A172 (cell line): ENCODE measurements at places on chromosomes 6 and 20. TPM values are rescaled to one million over a fixed set of nuclear protein-coding genes. Genes with fewer than 3 reads are reported as not detected.
A peak's percentile ranks its signal among the peaks of the same experiment; 100 is the strongest.

The AGER gene
- total RNA-seq = 0.60 and 2.2 TPM in 2 replicates

GRCh38 chr6:134060491-134061106, 8.2 kb upstream of the SLC2A12 start:
- DNase-seq = peak; percentile 82

DNA sequence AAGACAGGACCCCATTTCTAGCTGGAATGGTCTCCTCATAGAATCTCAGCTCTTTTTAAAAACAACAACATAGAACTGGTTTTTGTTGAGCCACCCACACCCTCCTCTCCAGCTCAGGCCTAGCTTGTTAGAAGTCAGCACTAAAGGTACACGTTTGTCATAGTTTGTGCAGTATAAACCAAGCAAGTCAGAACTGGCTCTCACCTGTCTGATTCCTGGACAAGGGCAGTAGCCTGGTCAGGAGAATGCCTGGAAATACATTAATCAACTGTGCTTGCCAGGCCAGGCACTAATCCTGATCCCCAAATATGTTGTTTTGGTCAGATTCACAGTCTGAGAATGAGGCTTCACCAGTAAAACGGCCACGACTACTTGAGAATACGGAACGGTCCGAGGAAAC, 296.7 kb downstream of the ZFAND3 start:
- no peak for DNase-seq

DNA sequence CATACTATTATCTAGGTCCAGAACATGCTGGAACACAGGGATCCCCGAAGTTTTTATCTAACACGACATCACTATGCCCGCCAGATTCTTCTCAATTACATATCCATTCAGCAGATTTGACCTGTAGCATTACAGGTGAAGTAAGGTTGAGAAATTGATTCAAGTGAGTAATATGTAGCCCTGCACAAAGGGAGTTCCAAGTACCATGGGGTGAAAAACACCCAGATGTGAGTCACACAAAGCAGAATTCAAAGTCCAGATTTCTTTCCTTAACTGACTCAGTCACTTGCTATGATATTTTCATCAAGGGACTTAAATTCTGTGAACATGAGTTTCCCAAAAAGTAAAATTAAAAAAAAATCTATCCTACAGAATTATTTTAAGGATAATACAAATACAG, 655.4 kb upstream of the PTCHD4 start:
- DNase-seq = peak; percentile 51

The TDP2 gene
- total RNA-seq = 32.8 and 35.7 TPM in 2 replicates

DNA sequence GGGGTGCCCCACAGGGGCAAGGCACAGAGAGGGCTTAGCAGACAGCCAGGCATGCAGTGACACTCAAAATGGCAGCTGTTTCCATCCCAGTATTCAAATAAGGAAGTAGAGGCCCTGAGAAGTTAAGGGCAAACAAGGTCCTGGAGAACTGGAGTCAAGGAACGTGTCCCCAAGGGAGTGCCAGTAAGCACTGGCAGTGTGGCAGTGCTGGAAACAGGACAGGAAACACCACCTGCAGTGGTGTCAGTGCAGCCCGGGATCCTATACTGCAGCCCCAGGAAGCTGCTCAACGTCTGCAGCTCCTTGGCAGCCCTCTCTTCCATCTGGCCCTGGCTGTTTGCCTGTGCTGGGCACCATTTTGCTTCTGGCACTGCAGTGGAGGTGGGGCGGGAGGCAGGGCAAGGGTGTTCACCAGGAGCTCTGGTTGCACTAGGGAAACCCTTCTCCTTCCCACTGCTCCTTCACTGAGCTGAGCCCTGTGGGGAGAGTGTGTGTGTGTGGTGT, 56.3 kb downstream of the EDN3 start:
- DNase-seq = no peak

The UST gene
- 2.4 and 2.6 TPM in 2 replicates for total RNA-seq

The C6orf52 gene
- 15.2 and 16.5 TPM in 2 replicates for total RNA-seq

DNA sequence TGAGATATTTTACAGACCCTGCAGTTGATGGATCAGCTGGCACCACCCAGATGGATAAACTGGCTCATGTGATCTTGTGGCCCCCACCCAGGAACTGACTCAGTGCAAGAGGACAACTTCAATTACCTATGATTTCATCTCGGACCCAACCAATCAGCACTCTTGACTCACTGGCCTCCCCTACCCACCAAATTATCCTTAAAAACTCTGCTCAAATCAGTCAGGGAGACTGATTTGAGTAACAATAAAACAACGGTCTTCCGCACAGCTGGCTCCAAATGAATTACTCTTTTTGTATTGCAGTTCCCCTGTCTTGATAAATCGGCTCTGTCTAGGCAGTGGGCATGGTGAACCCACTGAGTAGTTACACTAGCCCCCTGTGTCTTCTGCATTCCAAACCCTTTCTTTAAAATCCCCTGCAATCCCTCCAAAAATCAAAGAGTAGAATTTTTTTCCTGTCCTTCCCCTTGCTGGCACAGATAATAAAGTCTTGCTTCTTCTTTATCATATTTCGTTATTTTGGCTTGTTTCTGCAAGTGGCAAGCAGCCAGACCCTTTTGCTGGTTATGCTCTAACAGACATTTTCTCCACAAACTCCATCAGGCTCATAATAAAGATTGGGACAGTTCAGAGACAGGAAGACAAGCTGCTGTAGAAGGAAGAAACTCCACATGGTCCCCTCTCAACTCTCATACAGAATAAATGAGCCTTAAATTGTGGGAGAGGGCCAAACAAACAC, 48.3 kb downstream of the OR2B6 start:
- peak; percentile 27 for DNase-seq

GRCh38 chr6:136365776-136366354, 76.2 kb upstream of the BCLAF1 start:
- DNase-seq = no peak

DNA sequence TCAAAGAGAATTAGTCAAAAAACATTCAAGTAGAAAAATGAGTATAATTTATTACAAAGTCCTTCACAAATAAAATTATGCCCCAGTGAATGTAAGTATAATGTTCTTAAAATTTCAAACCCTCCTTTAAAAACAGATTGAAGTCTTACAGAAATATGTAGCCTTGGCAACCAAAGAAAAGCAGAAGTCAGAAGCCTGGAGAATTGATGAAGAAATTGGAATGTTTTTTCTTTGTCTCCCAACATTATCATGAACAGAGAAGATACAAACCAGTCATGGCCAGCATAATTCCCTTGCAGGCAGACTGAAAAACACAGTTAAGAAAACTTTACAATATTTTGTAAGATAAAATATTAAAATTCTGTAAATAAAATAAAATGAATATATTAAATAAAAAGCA, 221.9 kb downstream of the TBC1D32 start:
- no peak for DNase-seq

GRCh38 chr6:75412969-75413662, 80.5 kb downstream of the FILIP1 start:
- DNase-seq = peak; percentile 25

DNA sequence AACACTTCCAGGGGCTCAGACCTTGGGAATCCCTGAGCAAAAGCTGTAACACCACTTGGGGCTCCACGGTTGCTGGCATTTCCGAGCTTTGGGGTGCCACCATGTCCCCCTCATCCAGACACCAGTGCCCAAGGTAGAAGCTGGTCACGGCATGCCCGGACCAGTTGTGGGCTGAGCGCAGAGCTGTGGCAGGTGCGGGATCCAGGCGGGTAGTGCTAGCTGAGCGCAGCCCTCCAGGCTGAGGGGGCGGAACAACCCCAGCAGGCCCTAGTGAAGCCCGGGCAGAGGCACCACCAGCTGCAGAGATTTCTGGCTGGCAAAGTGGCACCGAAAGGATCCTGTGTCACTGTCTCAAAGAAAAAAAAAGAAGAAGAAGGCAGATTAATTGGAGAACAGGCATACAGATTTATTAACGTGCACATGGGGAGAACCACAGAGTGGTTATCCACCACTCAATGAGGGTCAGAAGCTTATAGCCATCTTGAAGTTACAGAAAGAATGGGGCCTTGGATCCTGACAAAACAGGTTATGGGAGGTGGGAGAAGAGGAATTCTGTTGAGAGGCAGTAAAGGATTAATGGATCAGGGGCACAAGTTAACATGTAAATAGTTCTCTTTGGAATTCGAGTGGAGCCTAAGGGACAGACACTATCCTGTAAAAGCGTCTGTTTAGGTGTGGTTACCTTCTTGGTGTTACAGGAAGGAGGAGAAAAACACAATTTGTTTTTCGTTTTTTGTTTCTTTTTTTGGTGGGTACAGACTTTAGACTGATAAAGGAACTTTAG, 107.5 kb downstream of the CD24 start:
- no peak for DNase-seq

- no peak for DNase-seq
Observed at GRCh38 chr6:53220605-53221004, 72.0 kb upstream of the GCM1 start.

The KCNB1 gene
- 0.31 and 0.41 TPM in 2 replicates for total RNA-seq

- no peak for DNase-seq
Observed at GRCh38 chr6:36506611-36507010, 40.7 kb downstream of the STK38 start.

DNA sequence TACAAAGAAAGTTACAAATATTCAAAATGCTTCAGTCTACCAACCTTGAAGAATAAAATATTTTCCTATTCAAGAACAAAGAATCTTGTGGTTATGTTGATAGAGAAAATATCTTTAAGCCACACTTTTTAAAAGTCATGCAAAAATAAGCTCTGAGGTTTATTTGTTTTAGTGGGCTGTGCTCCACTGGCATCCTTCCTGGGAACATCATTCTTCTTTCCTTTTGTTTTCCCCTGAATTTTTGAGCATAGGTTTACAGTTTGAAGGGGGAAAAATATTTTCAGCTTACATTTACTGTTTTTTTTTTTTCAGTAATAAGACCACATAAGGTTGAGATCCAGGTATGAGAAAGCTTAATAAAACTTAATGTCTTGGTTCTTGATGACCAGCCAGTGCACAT, 72.0 kb upstream of the BACH2 start:
- peak; percentile 59 for DNase-seq

The C6orf141 gene
- 21.5 and 33.9 TPM in 2 replicates for total RNA-seq

GRCh38 chr6:100460650-100461204, 4.0 kb downstream of the SIM1 start:
- peak; percentile 22 for DNase-seq

GRCh38 chr6:142885182-142885867, 59.7 kb downstream of the HIVEP2 start:
- DNase-seq = peak; percentile 97

GRCh38 chr6:13485303-13485702, 2.1 kb downstream of the GFOD1 start:
- DNase-seq = no peak

GRCh38 chr6:105644073-105644489, 241.2 kb upstream of the PREP start:
- DNase-seq = no peak

- peak; percentile 62 for DNase-seq
Observed at GRCh38 chr20:49964964-49965780, 17.6 kb upstream of the SNAI1 start.

DNA sequence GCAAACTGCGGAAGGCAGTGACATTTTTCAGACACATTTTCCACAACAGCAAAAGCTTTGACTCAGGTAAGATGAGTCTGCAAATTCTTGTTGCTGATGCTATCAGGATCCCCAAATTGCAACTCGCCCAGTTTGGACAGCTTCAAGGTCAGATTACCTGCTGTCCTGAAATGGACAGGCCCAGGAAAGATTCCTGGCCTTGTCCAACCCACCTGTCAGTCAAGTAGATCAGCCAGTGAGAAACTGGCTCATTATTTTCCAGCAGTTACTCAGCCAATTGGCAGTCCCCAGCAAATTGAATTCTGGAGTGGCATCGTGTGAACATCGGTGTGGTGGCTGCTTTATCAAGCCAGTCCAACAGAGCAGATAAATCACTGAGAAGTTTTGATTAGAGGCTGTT, 84.5 kb upstream of the SNAP25 start:
- DNase-seq = no peak
